ENCODE measurements at places on chromosomes 5 and 9.

- DNase-seq: no peak
Observed at GRCh38 chr5:6602441-6602840, 30.4 kb downstream of the NSUN2 start.

DNA sequence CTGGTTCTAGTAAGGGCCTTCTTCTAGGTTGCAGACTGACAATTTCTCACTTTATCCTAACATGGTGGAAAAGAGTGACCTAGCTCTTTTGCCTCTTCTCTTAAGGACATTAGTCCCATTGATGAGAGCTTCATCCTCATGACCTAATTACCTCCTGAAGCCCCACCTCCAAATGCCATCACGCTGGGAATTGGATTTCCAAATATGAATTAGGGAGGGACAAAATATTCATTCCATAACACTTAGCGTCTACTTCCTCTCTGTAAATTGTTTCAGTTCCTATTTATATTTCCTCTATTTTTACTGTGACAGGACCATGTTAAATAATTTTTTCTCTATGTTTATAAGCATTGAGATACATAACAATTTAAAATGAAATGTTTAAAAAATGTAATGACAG, 408.8 kb downstream of the CDH10 start:
- no peak for DNase-seq

DNA sequence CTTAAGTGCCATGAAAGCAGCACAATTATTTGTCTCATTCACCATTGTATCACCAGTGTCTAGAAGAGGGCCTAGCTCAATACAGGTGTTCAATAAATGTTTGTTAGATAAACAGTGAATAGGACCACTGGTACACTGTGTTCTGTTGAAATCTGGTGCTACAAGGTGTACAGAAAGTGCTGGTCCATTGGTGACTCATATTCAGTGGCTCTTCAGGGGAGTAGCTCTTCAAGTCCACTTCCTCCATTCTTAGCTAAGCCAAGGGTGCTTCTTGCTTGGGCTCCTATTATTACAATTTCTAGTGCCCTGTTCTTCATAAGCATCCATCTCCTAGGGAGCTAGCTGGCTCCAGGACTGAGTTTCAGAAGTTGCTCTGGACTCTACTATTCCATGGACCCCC, 6.4 kb upstream of the FCHO2 start:
- no peak for DNase-seq

DNA sequence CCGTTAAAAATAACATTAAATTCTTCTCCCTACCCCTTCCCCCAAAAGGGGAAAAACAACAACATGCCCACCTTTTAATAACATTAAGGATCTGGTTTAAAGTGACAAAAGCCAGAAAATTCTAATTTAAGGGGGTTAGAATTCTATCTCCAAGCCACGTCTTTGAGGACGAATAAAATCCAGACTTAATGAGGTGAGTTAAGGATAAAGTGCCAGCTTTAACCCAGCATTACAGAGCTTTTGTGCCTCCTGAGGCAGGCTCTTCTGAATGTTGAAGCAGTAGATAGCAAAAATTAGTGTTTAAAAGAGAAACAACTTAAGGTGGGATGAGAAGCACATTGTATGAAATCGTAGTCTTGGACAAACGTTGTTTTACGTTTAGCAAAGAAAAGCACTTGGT, 329.0 kb upstream of the MPDZ start:
- DNase-seq: no peak
